Stimulated activated CD8-positive, alpha-beta memory T cell treated with anti-CD3 and anti-CD28 coated beads, Interleukin-7, amount 100 ng/mL, for 1 hour (primary cell): ENCODE measurements at places on chromosomes 3 and 15.

- DNase-seq = no peak
These were observed 769.4 kb upstream of the GOLIM4 start for GRCh38 chr3:168865022-168865551.

DNA sequence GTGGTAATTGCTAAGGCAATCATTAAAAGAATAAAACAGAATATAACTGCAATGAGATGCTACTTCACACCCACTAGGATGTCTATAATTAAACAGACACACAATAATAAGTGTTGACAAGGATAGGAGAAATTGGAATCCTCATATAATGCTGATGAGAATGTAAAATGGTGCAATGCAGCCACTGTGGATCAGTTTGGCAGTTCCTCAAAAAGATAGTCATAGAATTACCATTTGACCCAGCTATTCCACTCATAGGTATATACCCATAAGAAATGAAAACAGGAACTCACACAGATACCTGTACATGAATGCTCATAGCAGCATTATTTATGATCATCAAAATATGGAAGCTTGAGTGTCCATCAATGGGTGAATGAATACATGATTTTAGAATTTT lies 9.6 kb upstream of the RNF111 start:
- no peak for DNase-seq

DNA sequence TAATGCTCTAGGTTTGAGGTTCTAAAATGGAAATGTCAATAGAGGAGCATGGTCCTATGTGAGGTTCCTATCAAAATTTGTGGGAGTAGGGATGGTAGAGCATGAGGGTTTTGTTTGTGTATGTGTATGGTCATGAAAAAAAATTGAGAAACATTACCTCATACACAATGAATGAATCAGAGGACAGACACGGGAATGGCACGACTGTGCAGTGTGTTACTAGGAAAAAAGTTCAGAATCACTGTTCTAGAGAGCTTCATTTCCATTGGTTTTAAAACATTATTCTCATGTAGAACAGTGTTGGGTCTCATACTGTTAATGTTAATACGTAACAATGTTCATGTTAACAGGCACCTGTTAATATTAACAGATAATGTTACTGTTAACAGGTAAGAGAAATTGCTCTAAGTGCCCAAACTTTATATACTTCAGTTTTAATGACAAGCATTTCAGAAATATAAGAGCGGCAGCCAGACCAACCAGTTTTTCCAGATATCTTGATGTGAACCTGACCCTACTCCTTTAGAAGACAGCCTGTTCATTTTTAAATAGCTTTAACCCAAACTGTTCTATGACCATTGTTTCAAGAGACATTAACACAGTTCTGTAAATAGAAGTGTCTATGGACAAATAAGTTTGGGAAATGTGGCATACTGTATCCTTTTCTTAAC lies 48.0 kb downstream of the SLC15A2 start:
- no peak for DNase-seq

GRCh38 chr3:11624161-11624560 lies 19.6 kb downstream of the VGLL4 start:
- no peak for DNase-seq

- no peak for DNase-seq
These were observed 26.3 kb downstream of the MRAS start for GRCh38 chr3:138374573-138375134.

- DNase-seq = no peak
These were observed 102.1 kb upstream of the NECTIN3 start for GRCh38 chr3:110969229-110970211.

- DNase-seq = no peak
These were observed 69.4 kb downstream of the FEM1B start for GRCh38 chr15:68346979-68347378.

GRCh38 chr3:95277613-95278012 lies 1214.8 kb downstream of the NSUN3 start:
- no peak for DNase-seq

GRCh38 chr15:35929740-35930444 lies 383.9 kb upstream of the DPH6 start:
- DNase-seq = no peak

DNA sequence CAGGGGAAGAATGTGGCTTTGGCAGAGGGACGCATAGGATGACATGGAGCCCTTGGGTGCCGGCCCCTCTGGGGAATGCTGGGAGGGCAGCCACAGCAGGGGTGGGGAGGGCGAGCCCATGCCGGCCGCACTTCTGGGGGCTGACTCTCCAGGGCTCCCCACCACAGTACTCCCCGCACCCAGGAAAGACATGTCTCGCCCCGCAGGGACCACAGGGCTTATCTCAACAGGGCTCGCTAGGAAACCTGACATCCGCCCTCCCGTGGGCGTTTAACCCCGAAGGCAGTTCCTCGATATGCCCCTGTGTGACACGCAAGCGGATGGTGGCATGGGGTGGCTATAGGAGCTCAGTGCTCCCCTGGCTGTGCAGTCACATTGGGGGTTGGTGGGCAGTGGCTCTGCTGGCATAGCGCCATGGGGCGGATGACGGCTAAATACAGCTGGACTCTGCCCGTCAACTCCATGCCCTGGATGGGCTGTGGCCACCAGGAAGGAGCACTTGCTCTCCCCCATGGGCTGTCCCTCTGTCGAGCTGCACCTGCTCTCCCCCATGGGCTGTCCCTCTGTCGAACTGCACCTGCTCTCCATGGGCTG lies 141.4 kb downstream of the ADAMTS17 start:
- DNase-seq = no peak

DNA sequence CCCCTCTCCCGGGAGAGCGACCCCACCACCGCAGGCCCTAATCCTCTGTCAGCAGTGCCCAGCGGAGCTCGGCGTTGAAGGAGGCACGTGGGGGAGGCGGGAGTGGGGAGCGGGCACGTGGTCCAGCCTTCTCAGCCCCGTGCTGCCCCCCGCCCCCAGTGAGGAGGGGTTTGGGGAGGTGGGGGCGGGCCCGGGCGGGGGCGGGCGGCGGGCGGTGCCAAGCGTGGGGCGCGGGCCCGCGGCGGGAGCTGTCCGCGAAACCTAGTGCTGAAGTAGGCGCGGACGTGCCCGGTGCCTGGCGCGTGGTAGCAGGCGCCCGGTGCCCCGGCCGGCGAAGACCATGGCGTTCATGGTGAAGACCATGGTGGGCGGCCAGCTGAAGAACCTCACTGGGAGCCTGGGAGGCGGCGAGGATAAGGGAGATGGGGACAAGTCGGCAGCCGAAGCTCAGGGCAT lies at the start of gene CPLX3:
CPLX3 (plus strand) TSS at position 264 of the 456 bp plus-strand sequence; CDS start at position 341, 77 bp downstream.
- DNase-seq = no peak

GRCh38 chr15:85676342-85677098 lies 118.2 kb downstream of the KLHL25 start:
- DNase-seq = no peak

DNA sequence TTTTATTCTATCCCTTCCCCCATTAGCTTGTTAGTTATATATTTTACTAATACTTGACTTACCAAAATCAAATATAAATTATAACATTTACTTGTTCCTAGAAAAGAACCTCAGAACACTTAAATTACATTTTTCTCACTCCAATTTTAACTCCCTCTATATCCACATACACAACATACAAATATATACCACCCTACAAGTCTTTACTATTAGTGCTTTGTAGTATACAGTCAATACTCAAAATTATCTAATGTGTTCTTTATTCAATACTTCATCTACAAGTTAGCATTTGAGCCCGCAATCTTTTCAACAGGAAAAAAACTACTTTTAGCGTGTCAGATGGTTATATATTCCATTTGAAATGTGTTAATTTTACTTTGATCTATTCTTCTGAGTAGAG lies 100.3 kb downstream of the ADAM10 start:
- DNase-seq = no peak

- no peak for DNase-seq
These were observed 23.5 kb downstream of the MAGEF1 start for GRCh38 chr3:184688251-184688881.

GRCh38 chr3:104939196-104939595 lies 427.5 kb upstream of the ALCAM start:
- no peak for DNase-seq
